ENCODE measurements at places on chromosomes 11 and 22.
A peak's percentile ranks its signal among the peaks of the same experiment; 100 is the strongest.

DNA sequence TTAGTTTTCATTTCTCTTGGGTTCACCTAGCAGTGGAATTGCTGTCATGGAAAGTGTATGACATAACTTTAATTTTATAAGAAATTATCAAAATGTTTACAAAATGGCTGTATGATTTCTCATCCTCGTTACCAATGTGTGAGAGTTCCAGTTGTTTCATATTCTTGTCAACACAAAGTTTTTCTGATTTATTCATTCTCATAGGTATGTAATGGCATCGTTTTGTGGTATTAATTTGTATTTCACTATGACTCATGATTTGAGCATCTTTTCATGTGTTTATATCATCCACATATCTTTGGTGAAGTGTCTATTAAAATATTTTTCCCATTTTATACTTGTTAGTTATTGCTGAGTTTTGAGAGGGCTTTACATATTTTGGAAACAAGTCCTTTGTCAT, 5.5 kb downstream of the FAM111B start:
- no peak for DNase-seq

DNA sequence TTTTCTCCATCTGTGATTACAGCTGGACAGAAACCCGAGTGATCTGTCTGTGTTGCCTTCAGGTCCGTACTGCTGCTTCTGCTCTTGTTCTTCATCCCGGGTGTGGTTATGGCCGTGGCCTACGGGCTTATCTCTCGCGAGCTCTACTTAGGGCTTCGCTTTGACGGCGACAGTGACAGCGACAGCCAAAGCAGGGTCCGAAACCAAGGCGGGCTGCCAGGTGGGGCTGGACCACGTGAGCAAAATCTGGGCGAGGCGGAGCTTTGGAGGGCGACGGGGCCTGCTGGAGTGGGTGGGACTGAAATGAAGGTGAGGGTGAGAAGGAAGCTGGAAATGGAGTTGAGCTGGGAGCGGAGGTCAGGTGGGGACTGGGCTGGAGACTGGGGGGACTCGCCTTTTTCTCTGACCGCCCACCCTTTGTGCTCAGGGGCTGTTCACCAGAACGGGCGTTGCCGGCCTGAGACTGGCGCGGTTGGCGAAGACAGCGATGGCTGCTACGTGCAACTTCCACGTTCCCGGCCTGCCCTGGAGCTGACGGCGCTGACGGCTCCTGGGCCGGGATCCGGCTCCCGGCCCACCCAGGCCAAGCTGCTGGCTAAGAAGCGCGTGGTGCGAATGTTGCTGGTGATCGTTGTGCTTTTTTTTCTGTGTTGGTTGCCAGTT, 11.1 kb downstream of the CCKBR start:
- no peak for DNase-seq

DNA sequence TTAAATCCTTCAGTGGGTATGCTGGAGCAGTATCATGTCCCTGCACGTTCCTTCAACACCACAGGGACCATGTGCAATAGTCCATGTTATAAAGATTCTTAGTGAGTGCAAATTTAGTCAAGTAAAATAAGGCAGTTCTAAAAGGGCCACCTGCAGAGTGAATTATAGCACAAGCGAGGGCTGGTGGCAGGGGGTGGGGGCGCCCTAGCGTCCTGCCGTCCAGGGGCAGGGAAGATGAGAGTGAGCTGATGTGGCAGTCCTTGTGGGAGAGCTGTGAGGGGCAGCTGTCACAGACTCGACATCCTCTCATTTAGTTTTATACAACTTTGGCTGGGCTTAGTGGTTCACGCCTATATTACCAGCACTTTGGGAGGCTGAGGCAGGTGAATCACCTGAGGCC, 29.1 kb downstream of the FAM118A start:
- no peak for DNase-seq

DNA sequence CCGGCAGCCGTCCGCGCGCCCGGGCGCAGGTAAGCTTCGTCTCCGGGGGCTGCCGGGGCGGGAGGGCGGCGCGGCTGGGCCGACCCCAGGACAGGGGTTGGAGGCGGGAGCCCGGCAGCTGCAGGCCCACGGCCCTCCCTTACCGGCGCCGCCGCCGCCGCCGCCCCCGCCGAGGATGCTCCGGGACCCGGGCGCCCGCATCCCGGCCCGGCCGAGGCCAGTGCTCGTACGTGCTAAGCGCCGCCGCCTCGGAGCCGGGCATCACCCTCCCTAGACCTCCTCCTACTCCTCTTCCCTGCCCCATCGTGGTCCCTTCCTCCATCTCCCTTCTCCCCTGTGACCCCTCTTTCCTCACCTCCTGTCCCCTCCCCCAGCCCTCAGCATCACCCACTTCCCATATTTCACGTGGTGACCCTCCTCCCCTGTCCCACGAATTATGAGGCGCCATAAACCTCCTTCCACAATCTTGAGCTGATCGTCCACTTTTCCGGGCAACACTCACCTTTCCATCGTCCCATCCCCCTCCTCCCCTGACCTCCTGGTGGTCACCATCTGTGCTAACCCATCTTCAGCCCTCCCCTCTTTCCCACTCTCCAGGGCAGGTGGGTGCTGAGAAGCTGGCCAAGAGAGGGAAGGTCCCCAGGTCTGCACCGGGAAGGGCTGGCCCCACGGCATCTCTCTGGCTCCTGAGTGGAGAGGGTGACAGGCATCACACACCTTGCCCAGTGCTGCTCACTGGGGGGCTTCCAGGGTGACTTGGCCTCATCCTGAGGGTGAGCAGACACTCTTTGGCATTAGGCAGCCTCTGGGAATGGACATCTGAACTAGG, 612 bp downstream of the ASPHD2 start:
- DNase-seq = peak; percentile 9

DNA sequence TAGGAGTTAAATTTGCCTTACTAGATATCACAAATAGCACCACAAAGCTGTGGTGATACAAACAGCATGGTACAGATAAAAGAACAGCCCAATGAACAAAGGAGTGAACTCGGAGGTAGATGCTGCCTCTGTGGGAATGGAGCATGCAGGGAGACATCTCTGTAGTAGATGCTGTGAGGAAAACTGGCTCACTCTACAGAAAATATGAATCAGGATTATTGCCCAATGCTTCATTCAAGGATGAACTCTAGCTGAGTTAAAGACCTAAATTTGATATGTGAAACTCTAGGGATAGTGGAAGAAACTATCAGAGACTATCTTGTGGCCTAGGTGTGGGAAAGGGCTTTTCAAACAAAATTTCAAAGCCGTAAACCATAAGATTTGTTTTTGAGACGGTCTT, 15.3 kb upstream of the CAPN5 start:
- DNase-seq = no peak

GRCh38 chr11:88275636-88276035, 61.9 kb downstream of the CTSC start:
- no peak for DNase-seq

DNA sequence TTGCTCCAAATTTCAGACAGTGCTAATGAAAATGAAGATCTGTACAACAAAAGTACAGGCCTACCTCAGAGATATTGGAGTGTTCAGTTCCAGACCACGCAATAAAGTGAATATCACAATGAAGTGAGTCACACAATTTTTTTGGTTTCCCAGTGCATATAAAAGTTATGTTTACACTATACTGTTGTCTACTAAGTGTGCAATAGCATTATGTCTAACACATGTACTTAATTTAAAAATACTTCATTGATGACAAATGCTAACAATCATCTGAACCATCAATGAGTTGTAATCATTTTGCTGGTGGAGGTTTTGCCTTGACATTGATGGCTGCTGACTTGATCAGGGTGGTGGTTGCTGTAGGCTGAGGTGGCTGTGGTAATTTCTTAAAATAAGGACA, 60.6 kb upstream of the E2F8 start:
- DNase-seq = no peak

- no peak for DNase-seq
These were observed 23.5 kb upstream of the ARHGAP8 start for GRCh38 chr22:44728761-44729324.

GRCh38 chr11:94678901-94679300, 89.3 kb upstream of the AMOTL1 start:
- DNase-seq = no peak

DNA sequence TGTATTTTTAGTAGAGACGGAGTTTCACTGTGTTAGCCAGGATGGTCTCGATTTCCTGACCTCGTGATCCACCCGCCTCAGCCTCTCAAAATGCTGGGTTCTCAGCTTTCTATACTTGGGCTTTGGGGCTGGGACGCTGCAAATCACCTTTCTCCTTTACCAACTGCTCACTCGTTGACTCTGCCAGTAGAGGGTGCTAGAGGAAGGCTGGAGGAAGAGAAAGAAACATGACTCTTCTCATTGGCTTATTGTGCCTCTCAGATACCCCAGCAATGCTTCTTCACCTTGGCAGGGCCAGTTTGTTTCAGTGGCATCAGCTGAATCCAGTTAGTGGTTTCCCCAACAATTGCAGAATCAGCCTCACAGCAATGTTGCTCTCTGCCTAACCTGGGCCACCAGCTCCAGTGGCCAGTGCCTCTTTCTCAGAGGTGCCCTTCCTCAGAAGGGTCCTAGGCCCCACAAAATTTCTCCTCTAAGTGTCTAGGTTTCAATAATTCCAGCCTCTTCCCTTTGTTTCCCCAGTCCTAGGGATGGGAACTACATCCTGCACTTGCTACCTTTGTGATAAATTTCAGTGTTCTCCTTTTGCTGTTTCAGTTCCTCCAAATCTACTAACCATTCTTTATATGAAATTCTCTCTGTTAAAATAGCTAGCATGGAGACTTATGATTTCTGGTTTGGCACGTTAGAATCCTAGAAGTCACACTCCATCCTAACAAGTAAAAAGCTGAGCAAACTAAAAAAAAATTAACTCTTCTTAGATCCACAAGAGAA, 71.5 kb upstream of the VSTM5 start:
- peak; percentile 45 for DNase-seq

DNA sequence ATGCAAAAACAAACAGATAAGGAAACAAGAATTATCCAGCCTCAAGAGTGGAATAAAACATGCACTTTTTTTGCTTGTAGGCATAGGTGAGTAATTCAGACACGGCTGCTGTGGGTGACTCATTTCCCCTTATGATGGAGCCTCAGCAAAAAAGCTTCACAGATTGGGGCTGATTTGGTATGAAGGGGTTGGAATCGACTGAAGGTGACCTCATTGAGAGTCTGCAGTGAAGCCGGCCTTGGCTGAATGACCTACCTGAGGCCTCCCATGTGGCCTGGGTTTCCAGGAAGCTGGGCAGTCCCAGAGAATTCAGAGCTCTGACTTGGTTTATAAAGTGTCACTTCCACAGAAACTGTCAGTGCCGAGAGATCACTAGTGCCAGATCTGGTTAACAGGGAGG, 34.2 kb upstream of the VPREB1 start:
- DNase-seq = peak; percentile 89

DNA sequence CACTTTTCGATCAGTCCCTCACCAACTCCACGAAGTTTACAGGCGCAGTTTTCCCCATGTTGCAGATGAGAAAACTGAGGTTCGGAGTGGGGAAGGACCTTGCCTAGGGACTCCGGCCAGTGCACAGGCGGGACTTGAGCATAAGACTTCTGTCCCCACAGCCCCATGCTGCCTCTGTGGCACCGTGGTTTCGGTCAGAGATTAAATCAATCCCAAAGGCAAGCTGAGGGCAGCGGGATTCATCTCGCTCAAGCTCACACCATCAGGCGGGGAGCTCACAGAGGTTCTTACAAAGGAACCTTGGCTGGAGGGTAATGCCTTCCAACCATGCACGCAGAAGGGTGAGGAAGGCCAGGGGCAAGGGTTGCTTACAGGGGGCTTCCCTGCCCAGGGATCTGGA, 115.5 kb downstream of the PHF21B start:
- DNase-seq = no peak

DNA sequence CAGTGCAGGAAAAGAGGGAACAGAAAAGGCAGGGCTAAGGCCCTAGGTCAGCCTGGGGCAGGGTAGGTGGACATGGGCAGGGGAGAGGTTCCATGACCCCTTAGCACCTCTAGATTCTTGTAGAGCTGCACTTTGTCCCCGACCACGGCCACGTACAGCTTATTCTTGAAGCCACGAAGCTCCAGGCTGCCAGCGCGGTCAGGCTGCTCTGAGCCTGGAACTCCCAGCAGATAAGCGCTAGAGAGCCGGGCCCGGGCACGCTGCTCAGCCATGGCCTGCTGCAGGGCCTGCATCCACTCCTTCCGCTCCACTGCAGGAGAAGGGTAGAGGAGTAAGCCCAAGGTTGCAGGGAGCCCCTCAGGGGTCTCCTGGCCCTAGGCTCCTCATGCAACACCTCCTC, 36.1 kb upstream of the PDE2A start:
- DNase-seq = no peak

DNA sequence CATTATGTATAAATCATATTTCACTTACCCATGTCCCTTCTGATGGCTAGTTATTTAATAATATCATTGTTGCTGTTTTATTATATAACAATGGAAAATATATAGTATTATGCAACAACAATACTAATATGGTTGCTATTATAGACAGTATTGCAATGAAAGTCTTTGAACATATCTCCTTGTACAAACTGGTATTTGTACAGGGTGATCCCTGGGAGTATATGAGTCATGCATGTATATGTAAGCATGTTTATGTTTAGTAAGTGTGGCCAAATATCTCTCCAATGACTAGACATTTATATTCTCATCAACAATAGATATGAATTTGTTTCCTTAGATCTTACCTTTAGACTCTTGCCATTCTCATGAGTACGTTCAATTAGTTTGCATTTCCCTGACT, 55.9 kb downstream of the KCNC1 start:
- no peak for DNase-seq

- DNase-seq = no peak
These were observed 70.0 kb upstream of the NTM start for GRCh38 chr11:131300439-131300717.

DNA sequence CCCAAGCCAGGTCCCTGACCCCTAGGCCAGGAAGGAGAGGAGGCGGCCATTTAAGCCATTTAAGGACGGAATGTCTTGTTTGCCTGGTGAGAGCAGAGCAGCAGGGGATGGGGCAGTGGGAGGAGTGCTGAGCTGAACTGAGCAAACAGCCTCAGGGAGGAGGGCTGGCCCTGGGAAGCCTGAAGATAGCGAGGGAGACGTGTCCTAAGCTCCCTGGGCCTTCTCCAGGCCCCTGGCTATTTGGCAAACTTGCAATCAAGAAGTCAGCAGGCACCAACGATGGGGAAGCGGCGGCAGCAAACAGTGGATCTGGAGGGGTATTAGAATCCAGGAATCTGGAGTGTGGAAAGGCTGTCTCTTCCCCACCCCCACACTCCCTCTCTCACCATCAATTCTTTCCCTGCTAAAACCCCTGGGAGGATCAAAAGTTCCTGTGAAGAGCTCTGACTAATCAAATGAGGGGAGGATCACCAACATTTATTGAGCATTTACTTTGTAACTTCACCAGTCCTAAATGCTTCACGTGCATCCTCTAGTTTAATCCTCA, 8.8 kb downstream of the BCL9L start:
- DNase-seq = peak; percentile 17
